SK-N-SH (cell line): ENCODE measurements at places on chromosomes 12 and 14. TPM values are rescaled to one million over a fixed set of nuclear protein-coding genes. Genes with fewer than 3 reads are reported as not detected.

GRCh38 chr12:54216797-54217661 lies 28.2 kb upstream of the SMUG1 start:
- DNase-seq: peak; percentile 87
- no peaks in the 10 kb centered on the region for H3K36me3 ChIP-seq
- H3K4me3 ChIP-seq: peak overlapping the region; percentile 62
- no peak overlapping the region for H3K27ac ChIP-seq
- peaks cover 20% of the 10 kb centered on the region; the same call in 1 of the 2 replicates for H3K4me1 ChIP-seq

Gene KCNJ8
- polyA plus RNA-seq: 0.15 and 0.37 TPM in 2 replicates

Gene FZD10
- not detected in 2 replicates for polyA plus RNA-seq

DNA sequence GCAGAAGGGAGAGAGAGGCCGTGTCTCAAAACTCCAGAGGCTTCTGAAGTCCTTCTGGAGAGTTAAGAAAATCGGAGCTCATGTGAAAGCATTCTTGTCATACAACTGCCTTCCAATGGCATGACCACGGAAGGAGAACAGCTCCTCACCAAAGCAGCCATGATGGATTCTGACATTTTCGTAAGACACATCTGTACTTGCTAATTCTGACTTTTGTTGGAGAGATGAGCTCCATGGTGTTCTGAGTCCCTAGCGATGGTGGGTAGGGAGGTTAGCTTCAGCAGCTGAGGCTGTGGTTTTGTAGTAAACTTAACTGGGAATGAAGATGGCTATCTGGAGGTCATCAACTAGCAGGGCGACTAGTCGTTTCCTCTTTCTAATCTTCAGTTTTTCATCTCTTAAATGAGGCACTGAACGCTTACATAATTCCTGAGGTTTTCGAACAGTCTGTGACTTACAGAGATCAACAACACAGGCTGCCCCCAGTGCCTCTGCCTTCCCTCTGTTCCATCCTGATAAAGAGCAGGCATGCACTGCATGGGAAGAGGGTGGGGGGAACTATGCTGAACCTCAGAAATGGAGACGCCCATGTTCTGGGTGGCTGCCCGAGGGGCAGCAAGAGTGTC lies 28.6 kb upstream of the DICER1 start:
- H3K4me1 ChIP-seq: peaks cover 9% of the 10 kb centered on the region
- no peaks in the 10 kb centered on the region for H3K27me3 ChIP-seq
- DNase-seq: no peak
- H3K36me3 ChIP-seq: no peaks in the 10 kb centered on the region
- H3K27ac ChIP-seq: no peak overlapping the region

DNA sequence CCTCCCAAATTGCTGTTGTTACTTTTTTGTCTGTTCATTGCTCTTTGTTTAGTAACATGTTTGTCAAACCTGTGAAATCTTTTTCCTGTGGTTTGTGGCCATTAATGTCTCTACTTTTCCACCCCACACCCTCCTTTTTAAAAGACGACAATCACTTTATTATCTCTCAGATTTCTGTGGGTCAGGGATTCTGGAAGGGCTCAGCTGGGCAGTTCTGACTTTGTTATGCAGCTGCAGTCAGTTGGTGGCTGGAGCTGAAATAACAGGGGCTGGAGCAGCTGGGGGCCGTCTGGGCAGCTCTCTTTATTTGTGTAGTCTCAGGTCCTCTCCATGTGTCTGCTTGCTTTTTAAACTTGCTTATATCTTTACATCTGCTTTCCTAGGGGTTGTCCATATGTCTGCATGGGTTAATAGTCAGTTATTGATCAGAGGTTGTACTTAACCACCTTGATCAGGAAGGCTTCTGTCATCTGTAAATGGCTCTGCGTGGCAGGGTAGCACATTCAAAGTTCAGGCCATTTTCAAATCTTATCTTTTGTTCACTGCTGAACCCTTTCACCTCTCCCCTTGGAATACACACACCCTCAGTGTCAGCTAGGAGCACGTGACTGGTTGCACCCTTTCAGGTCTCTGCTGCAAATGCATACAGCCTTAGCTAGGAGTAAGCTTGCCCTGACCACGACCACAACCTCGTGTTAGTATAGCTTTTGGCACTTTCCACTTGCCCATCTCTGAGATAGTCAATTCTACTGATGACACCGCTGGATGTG lies 27.9 kb downstream of the BORCS5 start:
- no peak overlapping the region for H3K27ac ChIP-seq

Gene IL26
- polyA plus RNA-seq: not detected in 2 replicates

Gene RERGL
- polyA plus RNA-seq: 0.13 and 0.19 TPM in 2 replicates

Gene ATF7IP
- 2.8 and 3.4 TPM in 2 replicates for polyA plus RNA-seq

DNA sequence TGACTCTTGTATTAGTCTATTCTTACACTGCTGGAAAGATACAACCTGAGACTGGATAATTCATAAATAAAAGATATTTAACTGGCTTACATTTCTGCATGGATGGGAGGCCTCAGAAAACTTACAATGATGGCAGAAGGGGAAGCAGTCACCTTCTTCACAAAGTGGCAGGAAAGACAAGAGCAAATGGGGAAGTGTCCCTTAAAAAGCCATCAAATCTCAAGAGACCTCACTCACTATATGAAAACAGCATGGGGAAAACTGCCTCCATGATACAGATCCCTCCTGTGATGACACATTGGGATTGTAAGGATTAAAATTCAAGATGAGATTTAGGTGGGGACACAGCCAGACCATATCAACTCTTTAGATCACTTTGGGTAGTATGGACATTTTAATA lies 83.7 kb downstream of the TMTC3 start:
- no peak for DNase-seq
- no peaks in the 10 kb centered on the region for H3K36me3 ChIP-seq
- H3K27me3 ChIP-seq: no peaks in the 10 kb centered on the region
- no peak overlapping the region for H3K27ac ChIP-seq

Gene SSTR1
- 0.08 TPM in 2 replicates for polyA plus RNA-seq

DNA sequence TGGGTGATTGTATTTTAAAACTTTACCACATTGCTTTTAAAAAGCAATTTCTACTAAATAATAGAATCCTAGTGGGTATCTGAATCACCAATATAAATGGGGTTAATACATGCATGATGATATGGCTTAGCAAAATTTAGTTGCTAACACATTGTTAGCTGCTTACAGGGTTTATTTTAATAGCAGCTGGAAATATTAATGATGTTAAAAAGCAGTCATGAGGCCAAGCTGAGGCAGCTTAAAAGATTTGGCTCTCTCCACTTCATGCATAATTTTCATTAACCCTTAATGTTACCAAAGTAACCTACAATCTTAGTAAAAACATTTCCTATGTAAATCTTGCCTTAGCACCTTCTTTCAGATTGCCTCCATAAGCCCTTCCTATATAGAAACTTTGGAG lies 49.2 kb upstream of the CNOT2 start:
- H3K27me3 ChIP-seq: no peaks in the 10 kb centered on the region
- H3K4me3 ChIP-seq: no peak overlapping the region
- no peak overlapping the region for H3K27ac ChIP-seq
- no peak for DNase-seq

- no peak for DNase-seq
- peaks cover 10% of the 10 kb centered on the region for H3K4me1 ChIP-seq
- H3K27me3 ChIP-seq: no peaks in the 10 kb centered on the region
- no peak overlapping the region for H3K4me3 ChIP-seq
Measured at GRCh38 chr14:63926641-63927040, 73.8 kb downstream of the SYNE2 start.

GRCh38 chr14:22553445-22553844 lies 35.6 kb downstream of the DAD1 start:
- DNase-seq: no peak
- H3K4me1 ChIP-seq: peaks cover 3% of the 10 kb centered on the region; the same call in 1 of the 2 replicates
- H3K27me3 ChIP-seq: no peaks in the 10 kb centered on the region

Gene RFLNA
- 0.10 TPM in 1 of 2 replicates, not detected in the other for polyA plus RNA-seq

Gene DERA
- polyA plus RNA-seq: 16.6 and 20.0 TPM in 2 replicates

Gene BCL2L14
- polyA plus RNA-seq: not detected in 2 replicates
